ENCODE measurements at places on chromosomes 4 and X.
A peak's percentile ranks its signal among the peaks of the same experiment; 100 is the strongest.

- DNase-seq: no peak
Measured at GRCh38 chr4:57081651-57082621, 28.2 kb downstream of the IGFBP7 start.

DNA sequence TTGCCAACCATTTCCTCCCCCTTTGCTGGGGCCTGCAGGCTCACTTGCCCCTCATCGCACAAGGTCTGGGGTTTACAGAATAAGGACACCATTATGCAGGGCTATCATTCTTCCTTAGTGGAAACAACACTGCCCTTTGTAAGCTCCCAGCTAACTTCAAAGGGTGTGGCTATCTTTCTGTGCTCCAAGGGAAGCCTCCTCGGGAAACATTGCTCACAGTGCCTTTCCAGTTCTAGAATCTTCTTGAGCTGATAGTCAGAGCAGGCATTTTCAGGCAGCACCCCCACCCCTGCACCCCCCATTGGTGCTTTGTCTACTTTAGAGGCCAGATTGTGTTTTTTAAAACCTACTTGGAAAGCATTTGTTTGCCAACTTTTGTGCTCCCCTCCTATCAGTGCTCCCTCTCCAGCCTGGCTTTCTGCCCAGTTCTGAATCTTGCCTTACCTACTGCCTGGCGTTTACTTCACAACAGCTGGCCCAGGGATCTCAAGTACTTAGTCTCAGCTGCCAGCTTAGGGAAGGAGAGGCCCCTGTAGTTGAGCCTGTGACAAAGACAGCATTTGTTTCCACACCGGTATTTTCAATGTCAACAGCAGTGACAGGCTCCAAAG lies 53.5 kb downstream of the PLAC1 start:
- DNase-seq: no peak

DNA sequence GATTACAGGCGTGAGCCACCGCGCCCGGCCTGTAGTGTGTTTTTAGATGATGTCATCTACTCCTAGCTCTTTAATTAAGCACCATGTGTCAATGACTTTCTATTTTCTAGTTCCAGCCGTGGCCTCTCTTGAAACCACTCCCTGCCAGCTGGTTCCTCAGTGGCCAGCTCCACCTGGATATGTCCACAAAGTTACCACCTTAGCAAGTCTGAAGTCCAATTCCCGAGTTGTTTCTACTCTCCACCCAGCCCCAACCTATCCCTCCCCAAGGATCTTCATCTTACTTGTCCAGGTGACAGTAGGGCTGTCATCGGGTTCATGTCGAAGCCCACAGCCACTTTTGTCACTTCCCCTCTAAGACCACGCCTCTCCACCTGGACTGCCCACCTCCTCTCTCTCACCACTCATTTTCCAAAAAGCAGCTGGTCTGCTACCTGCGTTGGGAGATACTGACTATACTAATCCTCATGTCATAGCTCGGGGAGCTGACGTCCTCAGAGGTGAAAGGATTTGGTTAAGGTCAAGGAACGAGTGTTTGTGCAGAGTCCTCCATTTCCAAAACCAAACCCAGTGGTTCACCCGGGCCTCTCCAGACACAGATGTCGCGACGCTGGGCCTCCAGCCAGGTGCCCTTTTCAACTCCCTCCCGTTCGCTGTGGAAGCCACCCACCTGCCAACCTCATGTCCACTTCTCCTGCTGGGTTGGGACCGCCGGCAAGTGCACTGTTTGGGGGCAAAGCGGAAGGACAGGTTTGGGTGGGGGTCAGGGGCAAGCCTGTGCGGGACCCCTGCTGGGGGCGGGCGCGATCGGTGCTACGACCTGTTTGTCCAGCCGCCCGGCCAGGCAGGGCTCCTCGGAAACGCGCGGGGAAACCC lies 704 bp downstream of the FAM3A start:
- DNase-seq: no peak

GRCh38 chr4:169484485-169484884 lies 127.9 kb downstream of the NEK1 start:
- no peak for DNase-seq

- DNase-seq: no peak
Measured at GRCh38 chr4:30802622-30803323, 82.6 kb downstream of the PCDH7 start.

- DNase-seq: no peak
Measured at GRCh38 chrX:119375561-119375960, 23.6 kb upstream of the SLC25A43 start.

- no peak for DNase-seq
Measured at GRCh38 chr4:81214144-81214880, 710 bp downstream of the PRKG2 start.

DNA sequence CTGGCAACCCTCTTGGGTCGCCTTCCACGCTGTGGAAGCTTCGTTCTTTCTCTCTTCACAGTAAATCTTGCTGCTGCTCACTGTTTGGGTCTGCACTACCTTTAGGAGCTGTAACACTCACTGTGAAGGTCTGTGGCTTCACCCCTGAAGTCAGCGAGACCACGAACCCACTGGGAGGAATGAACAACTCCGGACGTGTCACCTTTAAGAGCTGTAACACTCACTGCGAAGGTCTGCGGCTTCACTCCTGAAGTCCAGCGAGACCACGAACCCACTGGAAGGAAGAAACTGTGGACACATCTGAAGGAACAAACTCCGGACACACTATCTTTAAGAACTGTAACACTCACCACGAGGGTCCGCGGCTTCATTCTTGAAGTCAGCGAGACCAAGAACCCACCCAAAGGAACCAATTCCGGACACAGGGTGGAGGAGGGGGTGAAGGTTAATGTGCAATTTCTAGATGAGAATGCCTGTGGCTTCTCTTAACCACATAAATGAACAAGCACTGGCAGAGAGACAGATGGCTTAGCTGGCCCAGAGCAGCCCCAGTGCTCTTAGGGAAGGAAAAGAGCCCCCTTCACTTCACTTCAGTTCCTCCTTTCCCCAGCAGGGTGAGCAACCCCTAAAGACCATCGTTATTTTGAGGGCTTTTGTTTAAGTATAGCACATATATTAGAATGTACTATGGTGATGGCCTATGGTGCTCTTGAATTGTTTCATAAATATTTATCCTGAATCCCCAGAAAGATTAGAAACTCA lies 73.0 kb downstream of the LUZP4 start:
- DNase-seq: no peak

GRCh38 chr4:114401483-114401882 lies 197.1 kb upstream of the UGT8 start:
- no peak for DNase-seq

DNA sequence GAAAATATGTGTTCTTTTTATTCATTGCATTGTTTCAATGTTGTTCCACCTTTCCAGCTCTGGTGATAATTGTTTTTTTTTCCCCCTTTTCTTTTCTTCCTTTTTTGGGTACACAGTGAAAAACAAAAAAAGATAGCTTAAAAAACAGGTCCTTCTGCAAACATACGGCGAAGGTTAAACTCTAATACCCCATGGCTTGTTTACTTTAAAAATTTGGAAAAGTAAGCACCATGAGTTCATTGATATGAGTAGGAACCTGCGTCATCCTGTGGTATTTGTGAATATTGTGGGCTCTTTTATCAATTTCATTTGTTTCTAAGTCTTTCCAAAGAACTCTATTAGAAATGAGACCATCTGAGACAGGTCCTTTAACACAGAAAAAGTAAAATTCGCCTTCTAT lies 123.5 kb downstream of the CHRNA9 start:
- DNase-seq: no peak

GRCh38 chr4:168541266-168541953 lies 44.6 kb downstream of the PALLD start:
- DNase-seq: peak; percentile 29

DNA sequence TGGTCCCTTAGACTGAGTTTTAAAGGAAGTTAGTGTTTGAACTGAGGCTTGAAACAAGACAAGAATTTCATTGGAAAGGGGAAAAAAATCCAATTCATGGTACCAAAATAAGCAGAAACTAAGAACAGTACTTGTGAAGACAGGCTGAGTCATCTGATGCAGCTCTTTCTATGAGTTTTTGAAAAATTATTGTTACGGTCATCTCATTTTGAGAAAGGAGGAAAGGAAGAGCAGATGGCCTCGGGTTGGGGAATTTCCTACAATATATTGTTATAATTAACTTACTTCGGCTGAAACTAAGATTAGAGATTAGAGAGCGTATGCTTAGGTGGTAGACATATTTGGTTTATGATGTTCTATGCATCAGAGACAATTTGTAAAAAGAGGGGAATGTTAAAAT lies 2164.8 kb upstream of the AGA start:
- no peak for DNase-seq

- no peak for DNase-seq
Measured at GRCh38 chr4:76214177-76214675, 602 bp upstream of the SCARB2 start.

DNA sequence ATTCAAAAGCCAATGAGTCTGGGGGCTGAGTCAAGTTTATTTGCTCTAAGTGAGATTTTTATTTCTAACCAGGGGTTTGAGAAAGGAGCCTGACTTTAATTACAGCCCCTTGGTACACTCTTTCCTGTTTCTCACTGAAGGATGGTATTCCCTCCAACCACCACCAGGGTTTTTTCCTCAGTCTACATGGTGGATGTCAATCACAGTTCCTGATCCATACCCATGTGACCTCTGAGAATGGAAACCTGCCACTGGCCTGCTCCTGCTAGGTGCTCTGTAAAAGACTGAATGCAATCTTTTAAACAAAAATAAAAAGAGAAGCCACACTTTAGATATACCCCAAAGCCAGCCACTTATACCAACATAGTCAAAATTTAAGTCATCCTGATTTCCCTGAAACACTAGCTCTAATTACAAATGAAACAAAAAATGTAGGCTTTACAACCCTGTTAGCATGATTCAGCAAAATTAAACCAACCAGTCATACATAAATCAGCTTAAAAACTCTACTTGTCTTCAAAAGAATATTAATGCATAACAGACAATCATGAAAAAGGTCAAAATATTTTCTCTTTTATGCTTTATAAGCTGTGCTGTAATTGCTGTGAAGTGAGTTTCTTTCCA lies 112.1 kb upstream of the NWD2 start:
- DNase-seq: no peak

DNA sequence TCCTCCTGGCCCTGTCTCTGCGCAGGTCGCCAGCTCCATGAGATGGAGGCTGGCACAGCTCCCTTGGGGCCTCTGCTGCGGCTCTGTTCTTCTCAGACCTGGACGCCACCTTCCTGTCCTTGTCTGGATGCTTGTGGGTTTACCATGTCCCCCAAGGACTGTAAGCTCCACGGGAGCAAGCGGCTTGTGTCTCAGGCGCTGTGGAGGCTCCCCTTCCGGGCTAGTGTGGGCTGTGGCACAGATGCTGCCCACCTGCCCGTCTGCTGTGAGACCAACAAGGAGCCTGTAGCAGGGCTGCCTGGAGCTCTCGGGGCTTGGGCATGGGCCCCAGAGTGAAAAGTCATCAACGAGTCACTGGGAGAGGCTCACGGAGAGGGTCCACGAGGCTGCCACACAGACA lies 25.2 kb downstream of the NAT8L start:
- no peak for DNase-seq

DNA sequence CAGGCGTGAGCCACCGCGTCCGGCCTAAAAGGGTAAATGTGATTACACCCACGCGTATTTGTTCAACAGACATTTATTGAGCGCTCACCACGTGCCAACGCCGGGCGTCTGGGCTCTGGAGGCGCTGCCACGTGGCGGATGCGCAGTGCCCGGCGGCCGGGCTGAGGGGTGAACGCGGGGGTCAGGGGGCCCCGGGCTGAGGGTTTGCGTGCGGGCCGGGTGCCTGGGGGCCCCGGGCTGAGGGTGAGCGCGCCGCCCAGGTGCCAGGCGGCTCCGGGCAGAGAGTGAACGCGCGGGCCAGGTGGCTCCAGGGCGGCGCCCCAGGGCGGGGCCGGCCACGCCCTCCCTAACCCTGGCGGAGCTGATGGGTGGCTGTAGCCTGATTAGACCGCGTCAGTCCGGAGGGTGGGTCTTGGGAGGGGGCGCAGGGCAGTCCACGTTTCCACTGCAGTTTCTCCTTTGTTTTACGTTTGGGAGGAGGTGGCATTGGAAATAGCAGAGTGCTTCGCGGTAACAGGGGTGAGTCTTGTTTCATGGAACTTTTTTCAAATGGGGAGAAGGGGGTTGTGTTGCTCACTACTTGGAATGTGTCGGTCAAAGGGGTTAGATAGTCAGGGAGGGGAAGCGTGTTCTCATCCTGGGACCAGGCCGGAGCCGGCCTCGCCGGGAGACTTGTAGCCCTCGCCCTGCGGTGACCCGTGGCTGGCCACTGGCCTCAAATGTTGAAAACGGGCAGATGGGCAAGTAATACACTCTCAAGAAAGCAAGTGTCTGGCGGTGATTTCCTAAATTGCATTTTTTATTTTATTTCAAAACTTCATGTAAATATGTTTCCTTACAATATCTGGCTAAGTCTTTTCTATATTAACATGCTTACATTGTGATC lies at the start of gene ZFP42:
Gene ZFP42, plus strand, starts transcription at position 450 of the 886 bp plus-strand sequence. CDS start 7,037 bp downstream, outside the sequence.
- DNase-seq: no peak

DNA sequence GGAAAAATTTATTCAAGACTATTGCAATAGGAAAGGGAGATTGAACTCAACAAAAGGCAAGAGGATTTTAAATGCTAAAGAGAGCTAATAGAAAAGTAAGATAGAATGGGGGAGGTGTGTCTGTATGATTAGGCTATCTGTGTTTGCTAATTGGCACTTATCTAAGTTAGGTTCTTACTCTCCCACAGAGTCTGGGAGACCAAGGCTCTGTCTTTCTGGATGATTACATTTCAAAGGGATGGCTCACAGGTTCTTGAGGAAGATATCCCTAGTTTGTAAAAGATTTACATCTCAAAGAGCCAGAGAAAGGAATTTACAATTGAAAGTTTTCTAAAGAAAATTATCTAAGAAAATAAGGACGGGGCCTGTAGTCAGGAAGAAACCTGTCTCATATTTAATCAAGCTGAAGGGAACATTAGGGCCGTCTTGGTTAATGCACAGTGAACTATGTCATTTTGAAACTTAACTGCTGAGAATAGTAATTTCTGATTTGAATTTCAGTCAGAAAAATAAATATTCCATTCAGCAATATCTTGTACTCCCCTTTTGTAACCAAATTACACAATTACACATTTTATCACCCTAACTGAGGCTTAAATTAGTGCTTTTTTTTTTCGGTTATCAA lies 75.8 kb downstream of the MAGEB10 start:
- no peak for DNase-seq

DNA sequence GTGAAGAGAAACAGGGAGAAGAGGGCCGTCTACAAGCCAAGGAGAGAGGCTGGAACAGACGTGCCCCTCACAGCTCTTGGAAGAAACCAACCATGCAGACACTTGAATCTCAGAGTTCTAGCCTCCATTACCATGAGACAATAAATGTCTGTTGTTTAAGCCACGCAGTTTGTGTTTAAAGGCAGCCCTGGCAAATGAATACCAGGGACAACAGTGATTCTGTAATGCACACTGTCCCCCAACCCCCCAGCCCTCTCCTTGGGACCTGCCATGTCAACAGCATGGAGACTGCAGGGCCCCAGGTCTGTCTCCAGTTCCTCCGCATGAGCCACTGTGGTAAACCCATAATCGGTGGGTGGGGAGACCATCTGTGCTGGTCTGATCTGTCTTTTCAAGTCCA lies 348.0 kb upstream of the KLF3 start:
- no peak for DNase-seq
